Activated CD4-positive, alpha-beta memory T cell treated with anti-CD3 and anti-CD28 coated beads for 36 hours (primary cell): ENCODE measurements at places on chromosomes 6 and 20.

DNA sequence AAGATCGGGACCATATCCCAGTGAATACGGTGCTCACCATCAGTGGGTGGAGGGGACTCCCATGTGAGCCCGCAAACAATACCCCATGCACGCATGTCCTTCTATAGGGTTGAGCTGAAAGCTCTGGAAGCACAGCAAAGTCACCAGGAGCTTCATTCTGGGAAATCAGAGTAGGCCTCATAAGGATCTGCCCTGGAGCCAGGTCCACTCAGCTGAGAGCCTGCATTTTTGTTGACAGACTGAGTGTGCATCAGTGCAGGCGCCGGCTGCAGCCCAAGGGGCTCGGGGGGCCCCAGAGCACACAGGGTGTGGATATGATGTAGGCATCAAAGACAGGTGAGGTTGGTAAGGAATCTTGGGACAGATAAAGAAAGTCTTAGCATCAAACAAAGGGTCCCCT is 79.8 kb upstream of the CD93 start:
- H3K4me3 ChIP-seq = no peak overlapping the region
- no peaks in the 10 kb centered on the region for H3K36me3 ChIP-seq
- DNase-seq = no peak
- H3K27ac ChIP-seq = no peak overlapping the region
- no peaks in the 10 kb centered on the region for H3K27me3 ChIP-seq

- no peak for DNase-seq
- H3K4me3 ChIP-seq = no peak overlapping the region
- H3K36me3 ChIP-seq = peaks cover 3% of the 10 kb centered on the region
- H3K4me1 ChIP-seq = no peaks in the 10 kb centered on the region
Measured at GRCh38 chr6:10555625-10556309, 34.6 kb downstream of the GCNT2 start.

- no peaks in the 10 kb centered on the region for H3K36me3 ChIP-seq
- no peak overlapping the region for H3K27ac ChIP-seq
- no peaks in the 10 kb centered on the region for H3K4me1 ChIP-seq
- peaks cover 7% of the 10 kb centered on the region for H3K27me3 ChIP-seq
Measured at GRCh38 chr6:3196770-3197169, 30.7 kb downstream of the TUBB2B start.

DNA sequence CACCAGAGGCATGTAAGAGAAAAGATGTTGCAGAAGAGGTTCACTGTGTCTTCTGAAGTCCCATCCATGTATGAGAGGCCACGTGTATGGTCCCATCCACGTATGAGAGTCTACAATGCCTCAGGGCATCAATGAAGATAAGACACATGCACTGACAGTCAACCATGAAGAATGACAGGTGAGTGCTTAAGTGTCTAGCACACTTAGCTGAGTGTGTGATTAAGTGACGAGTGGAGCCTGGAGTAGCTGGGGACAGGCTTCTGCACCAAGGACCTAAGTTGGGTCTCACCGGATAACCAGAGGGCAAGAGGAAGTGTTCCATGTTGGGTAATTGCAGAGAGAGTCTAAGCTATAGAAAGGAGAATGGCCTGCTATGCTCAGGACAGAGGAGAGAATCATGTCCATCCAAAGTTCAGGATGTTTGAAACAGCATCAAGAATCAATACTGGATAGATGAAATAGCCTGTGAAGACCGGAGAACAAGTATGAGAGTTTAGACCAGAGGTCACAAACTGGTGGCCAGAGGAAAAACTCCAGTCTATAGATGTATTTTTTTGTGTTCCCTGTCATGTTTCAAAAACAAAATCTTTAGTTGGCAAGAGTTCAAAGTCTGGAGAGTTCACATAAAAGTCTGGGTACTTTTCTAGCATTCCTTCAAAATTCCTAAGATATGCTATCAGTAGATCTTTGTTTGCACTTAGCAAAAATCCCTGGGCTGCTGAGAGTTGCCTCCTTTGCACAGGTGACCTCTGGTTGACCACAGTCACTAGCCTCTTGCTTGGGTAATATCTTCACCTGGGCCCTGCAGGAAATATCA is 165.8 kb downstream of the KIF16B start:
- no peaks in the 10 kb centered on the region for H3K27me3 ChIP-seq
- no peak overlapping the region for H3K4me3 ChIP-seq
- no peak for DNase-seq
- H3K36me3 ChIP-seq = peaks cover 28% of the 10 kb centered on the region

GRCh38 chr6:72580281-72580940 is 41.5 kb upstream of the KCNQ5 start:
- no peak overlapping the region for H3K4me3 ChIP-seq
- DNase-seq = no peak
- peaks cover 3% of the 10 kb centered on the region for H3K4me1 ChIP-seq

DNA sequence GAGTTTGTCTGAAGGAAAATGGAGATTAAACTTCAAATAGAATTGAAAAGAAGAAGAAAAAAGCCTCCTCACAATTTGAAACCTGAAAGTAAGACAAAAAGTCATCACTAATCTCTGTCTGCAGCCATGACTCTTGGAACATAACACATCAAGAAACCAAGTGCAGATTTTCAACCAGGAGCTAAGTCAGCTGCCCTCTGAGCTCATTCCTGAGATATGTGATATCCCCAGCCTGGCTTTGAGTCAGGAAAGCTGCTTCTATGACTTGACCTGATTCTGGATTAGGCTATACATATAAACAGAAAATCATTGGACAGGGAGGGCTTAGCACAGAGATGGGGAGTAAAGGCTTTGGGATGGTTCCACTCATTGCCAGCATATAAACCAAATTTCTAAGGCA is 891.4 kb downstream of the TFAP2A start:
- H3K4me1 ChIP-seq = peaks cover 7% of the 10 kb centered on the region
- no peaks in the 10 kb centered on the region for H3K27me3 ChIP-seq
- H3K27ac ChIP-seq = no peak overlapping the region
- no peak for DNase-seq
- H3K4me3 ChIP-seq = no peak overlapping the region

DNA sequence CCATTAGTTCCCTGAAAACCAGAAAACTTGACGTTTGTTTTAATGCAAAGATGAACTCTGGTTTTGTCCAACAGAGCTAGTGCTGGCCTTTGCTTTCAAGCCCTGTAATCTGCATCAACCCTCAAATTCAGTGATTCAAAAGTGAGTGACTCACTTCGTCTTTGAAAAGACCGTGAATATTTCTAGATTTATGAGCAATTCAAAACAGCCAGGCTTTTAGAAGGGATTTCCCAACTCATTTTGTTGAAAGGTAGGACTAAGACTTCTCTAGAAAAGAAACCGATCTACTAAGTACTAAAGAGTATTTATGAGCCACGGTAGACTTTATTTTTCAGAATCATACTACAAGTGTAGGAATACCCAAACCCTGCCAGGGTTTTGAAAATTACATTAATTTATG is 121.5 kb downstream of the UST start:
- H3K4me1 ChIP-seq = peaks cover 55% of the 10 kb centered on the region
- peak overlapping the region; percentile 88 for H3K27ac ChIP-seq
- DNase-seq = no peak
- H3K36me3 ChIP-seq = no peaks in the 10 kb centered on the region
- H3K27me3 ChIP-seq = no peaks in the 10 kb centered on the region
- peak overlapping the region; percentile 23 for H3K4me3 ChIP-seq

DNA sequence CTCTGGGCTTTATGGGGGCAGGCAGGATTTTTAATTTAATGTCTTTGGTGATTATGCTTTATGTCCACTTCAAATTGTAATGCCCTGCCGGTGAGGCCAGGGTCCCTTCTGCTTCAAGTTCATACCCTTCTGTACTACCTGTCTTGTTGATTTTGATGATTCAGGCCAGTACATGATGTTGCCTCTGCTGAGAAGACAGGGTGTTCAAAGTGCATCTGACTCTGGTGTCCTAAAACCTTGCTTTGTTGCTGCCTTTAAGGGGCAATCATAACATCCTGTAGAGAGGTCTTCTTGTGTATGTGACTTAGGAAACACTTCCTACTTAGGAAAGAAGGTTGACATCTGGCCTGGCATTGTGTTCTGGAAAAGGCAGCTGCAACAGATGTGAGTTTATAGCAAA is 113.2 kb downstream of the TMEM170B start:
- no peak overlapping the region for H3K27ac ChIP-seq
- peaks cover 5% of the 10 kb centered on the region for H3K27me3 ChIP-seq
- DNase-seq = no peak
- peaks cover 12% of the 10 kb centered on the region for H3K4me1 ChIP-seq
- H3K4me3 ChIP-seq = no peak overlapping the region
- no peaks in the 10 kb centered on the region for H3K36me3 ChIP-seq

DNA sequence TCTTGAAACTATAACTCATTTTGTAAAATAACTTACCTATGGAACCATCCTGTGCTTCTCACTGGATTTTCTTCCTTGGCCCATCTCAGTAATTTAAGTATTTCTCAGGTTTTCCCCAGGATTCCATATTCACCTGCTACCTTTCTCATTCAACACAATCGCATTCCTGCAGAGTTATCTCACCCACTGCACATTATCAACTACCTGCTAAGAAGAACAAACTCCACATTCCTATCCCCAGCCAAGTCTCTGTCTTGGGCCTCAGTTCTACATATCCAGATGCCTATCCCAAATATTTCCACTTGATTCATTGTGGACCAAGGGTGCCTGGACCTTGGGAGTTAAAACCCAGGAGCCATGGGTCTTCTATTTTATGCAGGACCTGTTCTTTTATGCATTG is 60.2 kb upstream of the KCNQ5 start:
- no peak for DNase-seq
- no peaks in the 10 kb centered on the region for H3K4me1 ChIP-seq
- no peaks in the 10 kb centered on the region for H3K36me3 ChIP-seq
- H3K27me3 ChIP-seq = peaks cover 5% of the 10 kb centered on the region

GRCh38 chr6:63543982-63544381 is 28.3 kb upstream of the LOC128125822 start:
- no peak overlapping the region for H3K4me3 ChIP-seq
- no peaks in the 10 kb centered on the region for H3K4me1 ChIP-seq
- H3K36me3 ChIP-seq = no peaks in the 10 kb centered on the region
- H3K27ac ChIP-seq = no peak overlapping the region
- no peak for DNase-seq

DNA sequence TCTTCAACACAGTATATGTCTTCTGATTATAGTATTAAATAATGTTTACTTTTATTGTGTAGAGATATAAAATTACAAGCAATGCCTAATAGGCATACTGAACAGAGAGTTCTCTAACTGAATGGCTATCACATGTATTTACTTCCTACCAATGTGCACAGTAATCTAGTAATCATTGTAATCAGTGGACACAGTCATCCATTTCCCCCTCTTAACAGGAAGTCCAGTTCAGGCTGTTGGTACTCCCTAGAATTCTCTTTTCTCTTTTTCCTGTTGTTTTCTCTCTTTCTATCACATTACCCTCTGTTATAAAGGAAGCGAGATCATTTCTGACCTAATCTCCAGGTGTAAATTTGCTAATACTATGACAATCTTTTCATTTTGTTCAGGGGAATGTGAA is 172.5 kb downstream of the HTR1B start:
- no peak for DNase-seq
- no peak overlapping the region for H3K27ac ChIP-seq
- no peaks in the 10 kb centered on the region for H3K36me3 ChIP-seq
- H3K27me3 ChIP-seq = no peaks in the 10 kb centered on the region
- H3K4me3 ChIP-seq = no peak overlapping the region
- H3K4me1 ChIP-seq = no peaks in the 10 kb centered on the region

GRCh38 chr6:89509777-89510281 is 76.9 kb downstream of the ANKRD6 start:
- H3K27ac ChIP-seq = no peak overlapping the region
- H3K27me3 ChIP-seq = no peaks in the 10 kb centered on the region
- H3K36me3 ChIP-seq = no peaks in the 10 kb centered on the region
- no peak for DNase-seq

DNA sequence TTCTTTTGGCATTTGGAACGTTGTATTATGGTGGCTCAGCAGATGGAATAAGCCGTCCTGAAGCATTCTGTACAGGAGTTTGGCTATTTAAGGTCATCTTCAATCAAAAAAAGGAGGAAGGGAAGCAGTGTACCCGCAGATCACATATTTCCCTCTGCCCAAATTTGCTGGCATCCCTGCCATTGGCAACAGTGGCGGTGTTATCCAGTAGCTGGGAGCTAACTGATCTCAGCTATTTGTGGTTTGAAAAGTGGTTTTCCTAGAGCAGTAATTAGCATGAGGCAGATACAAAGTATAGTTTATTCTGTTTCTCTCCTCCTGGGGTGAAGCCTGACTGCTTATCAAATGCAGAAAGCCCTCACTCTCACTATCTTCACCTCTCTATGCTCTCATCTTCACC is 576.8 kb downstream of the QKI start:
- H3K36me3 ChIP-seq = no peaks in the 10 kb centered on the region
- H3K4me1 ChIP-seq = no peaks in the 10 kb centered on the region
- H3K27ac ChIP-seq = no peak overlapping the region

- H3K27me3 ChIP-seq = peaks cover 20% of the 10 kb centered on the region
- peaks cover 7% of the 10 kb centered on the region for H3K4me1 ChIP-seq
- H3K36me3 ChIP-seq = no peaks in the 10 kb centered on the region
- H3K4me3 ChIP-seq = peak overlapping the region; percentile 10
- DNase-seq = no peak
- no peak overlapping the region for H3K27ac ChIP-seq
Measured at GRCh38 chr20:64100946-64101688, 6.2 kb downstream of the NPBWR2 start.

DNA sequence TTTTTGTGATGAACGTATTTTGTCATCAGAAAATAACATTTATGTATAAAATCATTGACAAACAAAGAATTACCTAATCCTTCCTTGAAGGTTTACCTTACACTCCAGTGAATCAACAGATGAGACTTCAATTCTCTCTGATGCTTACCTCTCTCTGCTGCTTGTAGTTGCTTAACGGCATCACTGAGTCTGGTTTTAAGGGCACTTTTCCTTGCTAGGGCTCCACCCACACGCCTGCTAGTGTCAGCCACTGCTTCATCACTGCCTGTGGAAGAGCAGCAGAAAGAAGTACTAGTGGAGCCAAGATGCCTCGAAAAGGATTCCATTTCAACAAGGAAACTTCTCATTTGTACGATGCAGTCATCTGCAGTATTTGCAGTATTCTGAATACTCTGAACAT is 63.0 kb downstream of the FAM229B start:
- no peak overlapping the region for H3K27ac ChIP-seq
- peak; percentile 14 for DNase-seq
- peaks cover 18% of the 10 kb centered on the region for H3K4me1 ChIP-seq
- H3K27me3 ChIP-seq = peaks cover 11% of the 10 kb centered on the region
- H3K4me3 ChIP-seq = no peak overlapping the region
- no peaks in the 10 kb centered on the region for H3K36me3 ChIP-seq

DNA sequence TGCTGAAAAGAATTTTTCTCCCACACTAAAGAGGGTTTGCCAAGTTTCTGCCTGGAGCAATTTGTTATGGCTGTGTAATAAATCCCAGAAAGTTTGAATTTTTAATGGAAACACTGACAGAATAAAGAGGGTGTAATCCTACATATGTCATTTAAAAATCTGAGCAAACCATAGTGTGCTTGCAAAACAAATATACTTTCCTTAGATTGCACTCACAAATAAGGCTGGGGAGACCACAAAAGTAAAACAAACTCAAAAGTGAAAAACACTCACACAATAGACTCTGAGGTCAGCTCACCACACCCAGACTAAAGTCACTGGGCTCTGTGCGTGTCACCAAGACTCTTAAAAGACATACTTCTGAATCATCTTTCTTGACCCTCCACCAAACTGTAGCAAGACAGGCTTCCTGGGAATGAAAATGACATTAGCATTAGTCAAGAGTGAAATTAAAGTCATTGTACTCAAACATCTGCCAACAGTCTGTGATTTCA is 4.8 kb upstream of the ATXN1 start:
- peaks cover 72% of the 10 kb centered on the region for H3K4me1 ChIP-seq
- peak; percentile 72 for DNase-seq
- peaks cover 1% of the 10 kb centered on the region for H3K36me3 ChIP-seq
- no peaks in the 10 kb centered on the region for H3K27me3 ChIP-seq
- H3K4me3 ChIP-seq = peak overlapping the region; percentile 10
